GM04504 (cell line): ENCODE measurements at places on chromosomes 4 and X.
A peak's percentile ranks its signal among the peaks of the same experiment; 100 is the strongest.

DNA sequence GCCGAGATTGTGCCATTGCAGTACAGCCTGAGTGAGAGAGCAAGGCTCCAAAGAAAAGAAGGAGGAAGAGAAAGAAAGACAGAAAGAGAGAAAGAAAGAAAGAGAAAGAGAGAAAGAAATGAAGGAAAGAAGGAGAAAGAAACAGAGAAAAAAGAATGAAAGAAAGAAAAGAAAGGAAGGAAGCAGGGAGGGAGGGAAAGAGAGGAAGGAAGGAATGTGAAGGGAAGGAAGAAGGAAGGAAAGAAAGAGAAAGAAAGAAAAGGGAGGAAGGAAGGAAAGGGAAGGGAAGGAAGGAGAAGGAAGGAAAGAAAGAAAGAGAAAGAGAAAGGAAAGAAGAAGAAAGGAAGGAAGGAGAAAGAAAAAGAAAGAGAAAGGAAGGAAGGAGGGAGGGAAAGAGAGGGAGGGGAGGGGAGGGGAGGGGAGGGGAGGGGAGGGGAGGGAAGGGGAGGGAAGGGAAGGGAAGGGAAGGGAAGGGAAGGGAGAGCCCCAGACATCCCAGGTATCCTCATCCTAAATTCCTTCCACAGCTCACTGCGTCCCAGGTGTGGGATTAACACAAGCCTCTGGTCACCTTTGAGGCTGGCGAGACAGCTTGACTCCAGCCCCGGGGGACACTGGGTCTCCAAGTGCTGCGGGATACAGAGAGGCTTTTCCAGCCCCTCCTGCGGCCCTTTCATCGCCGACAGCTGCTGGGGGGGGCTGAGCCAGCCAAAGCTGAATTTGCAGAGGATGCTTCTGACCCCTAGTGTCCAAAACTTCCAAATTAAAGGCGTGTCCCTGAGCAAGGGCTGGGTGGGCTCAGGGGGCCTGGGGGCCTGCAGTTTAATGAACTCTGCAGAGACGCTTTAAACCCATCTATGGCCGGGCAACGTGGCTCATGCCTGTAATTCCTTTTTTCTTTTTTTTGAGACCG, 24.2 kb upstream of the CSF2RA start:
- DNase-seq, result no peak

GRCh38 chrX:94454606-94455005, 780.6 kb downstream of the FAM133A start:
- no peak for DNase-seq

GRCh38 chr4:81652069-81652478, 180.4 kb upstream of the RASGEF1B start:
- DNase-seq, result no peak

- DNase-seq, result no peak
These were observed 25.4 kb downstream of the C4orf50 start for GRCh38 chr4:5992828-5993321.

GRCh38 chr4:151804086-151804630, 43.4 kb upstream of the GATB start:
- DNase-seq, result no peak

GRCh38 chr4:2537011-2537830, 774 bp downstream of the FAM193A start:
- peak; percentile 8 for DNase-seq

- DNase-seq, result no peak
These were observed 73.1 kb downstream of the PALLD start for GRCh38 chr4:168569931-168570276.

DNA sequence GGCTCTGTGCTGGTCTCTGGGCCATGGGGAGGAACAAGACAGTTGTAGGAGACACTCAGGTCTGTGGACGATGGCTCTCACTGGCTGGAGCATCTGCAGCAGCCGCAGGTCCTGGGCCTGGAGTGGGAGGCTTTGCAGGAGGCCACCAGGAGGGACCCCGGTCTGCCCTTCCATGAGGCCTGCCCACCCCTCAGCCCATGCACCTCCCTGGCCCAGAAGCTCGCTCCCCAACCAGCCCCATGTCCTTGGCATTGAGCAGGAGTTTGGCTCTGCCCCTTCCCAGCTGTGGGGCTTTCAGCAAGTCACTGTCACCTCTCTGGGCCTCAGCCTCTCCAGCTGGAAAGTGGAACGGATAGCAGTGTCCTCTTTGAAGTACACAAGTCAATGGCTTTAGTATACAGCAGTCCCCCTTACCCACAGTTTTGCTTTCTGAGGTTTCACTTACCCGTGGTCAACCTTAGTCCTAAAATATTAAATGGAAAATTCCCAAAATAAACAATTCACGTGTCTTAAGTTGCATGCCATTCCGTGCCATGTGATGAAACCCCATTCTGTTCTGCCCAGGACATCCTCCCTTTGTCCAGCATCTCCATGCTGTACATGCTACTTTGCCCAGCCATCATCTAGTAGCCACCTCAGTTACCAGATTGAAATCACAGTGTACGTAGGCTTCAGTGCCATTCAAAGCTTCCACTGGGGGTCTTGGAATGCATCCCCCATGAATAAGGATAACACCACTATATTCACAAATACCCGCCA, 104.0 kb downstream of the CPZ start:
- no peak for DNase-seq

GRCh38 chrX:13697455-13697854, 8.5 kb downstream of the RAB9A start:
- no peak for DNase-seq

DNA sequence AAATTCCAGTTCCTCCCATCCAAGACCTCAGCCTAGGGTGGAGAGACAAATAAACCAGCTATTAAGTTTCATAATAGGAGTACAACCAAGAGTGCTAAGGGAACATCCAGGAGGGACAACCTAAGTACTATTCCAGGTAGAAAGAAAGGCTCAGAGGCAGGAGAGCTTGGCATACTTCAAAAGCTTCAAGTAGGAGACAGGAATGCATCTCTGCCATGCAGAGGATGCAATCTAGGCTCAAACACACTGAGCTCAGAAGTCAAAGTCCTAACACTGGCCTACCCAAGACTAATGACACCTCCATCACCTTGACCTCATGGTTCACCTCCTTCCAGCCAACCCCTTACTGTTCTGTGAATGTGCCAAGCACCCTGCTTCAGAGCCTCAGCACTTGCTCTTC, 8.1 kb downstream of the WDFY3 start:
- DNase-seq, result no peak

DNA sequence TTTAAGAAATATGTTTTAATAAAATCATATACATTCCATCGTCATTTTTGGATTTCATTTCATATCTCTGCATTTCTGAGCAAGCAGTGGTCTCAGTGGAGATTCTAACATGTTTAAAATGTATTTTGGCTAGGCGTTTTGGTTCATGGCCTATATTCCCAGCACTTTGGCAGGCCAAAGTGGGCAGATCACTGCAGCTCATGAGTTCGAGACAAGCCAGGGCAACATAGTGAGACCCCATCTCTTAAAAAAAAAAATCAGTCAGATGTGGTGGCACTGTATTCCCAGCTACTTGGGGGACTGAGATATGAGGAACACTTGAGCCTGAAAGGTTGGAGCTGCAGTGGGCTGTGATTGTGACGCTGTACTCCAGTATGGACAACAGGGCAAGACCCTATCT, 67.5 kb upstream of the RAB33B start:
- DNase-seq, result no peak
